CD8-positive, alpha-beta memory T cell (primary cell): ENCODE measurements at places on chromosomes 2 and 18. TPM values are rescaled to one million over a fixed set of nuclear protein-coding genes. Genes with fewer than 3 reads are reported as not detected.

DNA sequence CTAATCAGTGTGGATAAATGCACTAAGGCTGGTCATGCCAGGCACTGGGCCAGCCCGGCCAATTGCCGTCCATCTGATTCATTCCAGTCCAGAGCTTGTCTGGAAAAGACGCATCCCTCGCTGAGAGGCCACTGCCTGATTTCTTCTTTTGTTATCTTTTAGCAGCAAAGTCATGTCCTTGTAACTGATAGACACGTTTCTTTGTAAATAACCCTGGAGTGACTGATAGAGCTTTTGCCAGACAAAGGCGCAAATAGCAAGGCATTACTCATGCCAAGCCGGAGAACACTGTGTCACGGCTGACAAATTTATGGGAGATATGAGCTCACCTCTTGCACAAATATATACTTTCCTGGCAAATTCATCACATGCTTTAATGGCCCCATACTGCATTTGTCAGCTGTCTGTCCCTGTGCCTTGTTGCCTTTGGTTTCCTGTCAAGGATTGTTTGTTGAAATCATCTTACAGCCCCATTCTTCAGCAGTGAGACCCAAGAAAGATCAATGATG lies 164.4 kb downstream of the ETAA1 start:
- no peaks in the 10 kb centered on the region for H3K4me1 ChIP-seq
- no peak overlapping the region for H3K27ac ChIP-seq
- no peak for DNase-seq
- H3K4me3 ChIP-seq, result no peak overlapping the region
- H3K36me3 ChIP-seq, result no peaks in the 10 kb centered on the region

GRCh38 chr2:97998431-97999005 lies 2.8 kb upstream of the TMEM131 start:
- no peak overlapping the region for H3K4me3 ChIP-seq
- H3K4me1 ChIP-seq, result peaks cover 17% of the 10 kb centered on the region
- DNase-seq, result no peak
- H3K27ac ChIP-seq, result no peak overlapping the region
- no peaks in the 10 kb centered on the region for H3K36me3 ChIP-seq
- H3K27me3 ChIP-seq, result no peaks in the 10 kb centered on the region

DNA sequence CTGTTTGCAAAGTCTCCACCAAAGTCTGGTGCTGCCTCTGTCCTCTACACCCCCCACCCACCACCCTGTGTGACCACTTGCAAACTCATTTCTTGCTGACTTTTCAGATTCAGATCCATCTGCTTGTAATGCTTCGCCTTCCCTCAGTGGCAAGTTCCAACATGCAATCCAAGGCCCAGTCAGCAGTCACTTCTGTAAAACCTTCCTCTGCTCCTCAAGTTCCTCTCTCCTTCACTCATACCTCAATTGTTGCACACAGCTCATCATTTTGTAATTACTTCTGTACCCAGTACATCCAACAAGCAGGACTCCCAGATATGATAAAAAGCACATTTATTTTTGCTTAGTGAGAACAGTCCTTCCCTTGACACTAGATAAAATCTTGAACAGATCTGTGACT lies 6.5 kb upstream of the LOXHD1 start:
- no peaks in the 10 kb centered on the region for H3K36me3 ChIP-seq
- H3K27me3 ChIP-seq, result no peaks in the 10 kb centered on the region
- no peak overlapping the region for H3K4me3 ChIP-seq
- no peaks in the 10 kb centered on the region for H3K4me1 ChIP-seq
- H3K27ac ChIP-seq, result no peak overlapping the region

- no peak overlapping the region for H3K27ac ChIP-seq
- DNase-seq, result no peak
- peaks cover 19% of the 10 kb centered on the region for H3K4me1 ChIP-seq
- no peaks in the 10 kb centered on the region for H3K27me3 ChIP-seq
Observed at GRCh38 chr2:54052825-54053718, 62.3 kb upstream of the ACYP2 start.

DNA sequence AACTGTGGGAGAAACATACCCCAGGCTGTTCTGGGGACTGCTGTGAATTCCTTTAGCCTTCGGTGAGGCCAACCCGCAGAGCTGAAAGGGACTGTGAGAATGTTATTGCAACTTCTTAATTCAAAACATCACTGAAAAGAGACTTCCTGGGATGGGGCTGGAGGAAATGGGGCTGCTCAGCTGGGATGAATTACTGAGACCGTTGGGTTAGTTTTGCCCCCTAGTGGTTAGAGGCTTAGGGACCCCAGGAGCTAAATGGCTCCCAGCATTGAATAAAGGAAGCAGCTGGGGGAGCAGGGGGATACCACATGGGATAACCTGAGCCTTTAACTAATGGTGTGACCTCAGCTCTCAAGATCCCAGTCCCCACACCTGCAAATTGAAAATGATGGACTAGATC lies 941.1 kb upstream of the FANCL start:
- no peaks in the 10 kb centered on the region for H3K36me3 ChIP-seq
- no peak overlapping the region for H3K27ac ChIP-seq
- H3K4me1 ChIP-seq, result no peaks in the 10 kb centered on the region
- H3K4me3 ChIP-seq, result no peak overlapping the region
- no peaks in the 10 kb centered on the region for H3K27me3 ChIP-seq

- H3K4me3 ChIP-seq, result no peak overlapping the region
- no peak for DNase-seq
- H3K4me1 ChIP-seq, result no peaks in the 10 kb centered on the region
- H3K36me3 ChIP-seq, result no peaks in the 10 kb centered on the region
Observed at GRCh38 chr2:238403632-238404405, 22.9 kb upstream of the ASB1 start.

The RUFY4 gene
- total RNA-seq, result not detected
